ENCODE measurements at places on chromosomes 16 and 17.

- no peak for DNase-seq
Measured at GRCh38 chr17:58759522-58759921, 3.9 kb downstream of the PPM1E start.

- peak; percentile 34 for DNase-seq
Measured at GRCh38 chr16:72092832-72093447, 480 bp downstream of the TXNL4B start.

- no peak for DNase-seq
Measured at GRCh38 chr16:79571065-79571902, 29.3 kb downstream of the MAF start.

DNA sequence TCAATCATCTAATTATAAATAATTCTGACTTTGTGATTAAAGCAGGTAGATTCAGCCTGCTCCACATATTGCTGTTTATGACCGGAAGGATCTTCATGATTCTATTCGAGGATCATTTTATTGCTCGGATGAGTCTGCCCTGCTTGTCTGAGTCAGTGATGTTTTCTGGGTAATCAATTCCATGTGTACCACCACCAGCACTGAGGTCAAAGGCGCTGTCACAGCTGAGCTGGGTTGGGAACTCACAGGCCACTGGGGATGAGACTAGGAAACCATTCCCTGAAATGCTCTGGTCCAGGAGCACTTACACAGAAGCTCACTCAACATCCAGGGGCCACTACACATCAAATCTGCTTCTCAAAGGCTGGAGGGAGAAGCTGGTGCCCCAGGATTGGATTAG lies 30.4 kb upstream of the ERN1 start:
- no peak for DNase-seq

- no peak for DNase-seq
Measured at GRCh38 chr17:40622509-40622928, 25.1 kb downstream of the SMARCE1 start.

Data from HL-60 (cell line).